ENCODE measurements at places on chromosomes 5 and 9.

- DNase-seq: no peak
Measured at GRCh38 chr9:15420796-15421195, 1.9 kb upstream of the SNAPC3 start.

DNA sequence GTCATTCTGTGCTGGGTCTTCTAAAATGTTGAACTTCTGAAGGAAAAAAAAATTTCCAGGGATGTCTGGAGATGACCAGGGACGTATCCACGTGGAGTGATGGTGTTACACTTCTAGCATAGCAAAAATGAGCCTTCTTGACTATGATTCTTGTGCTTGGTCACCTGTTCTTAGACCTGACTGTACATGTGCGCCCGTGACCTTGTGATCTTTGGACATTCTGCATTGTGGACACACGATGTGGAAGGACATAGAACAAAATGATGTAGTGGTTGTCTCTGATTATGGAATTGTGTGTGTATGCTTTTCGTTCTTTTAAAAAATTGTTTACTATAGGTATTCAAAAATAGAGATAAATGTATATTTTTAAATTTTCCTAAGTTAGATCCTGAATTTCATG lies 61.0 kb downstream of the SNX30 start:
- DNase-seq: no peak

GRCh38 chr9:13876741-13877140 lies 437.2 kb downstream of the NFIB start:
- DNase-seq: no peak

DNA sequence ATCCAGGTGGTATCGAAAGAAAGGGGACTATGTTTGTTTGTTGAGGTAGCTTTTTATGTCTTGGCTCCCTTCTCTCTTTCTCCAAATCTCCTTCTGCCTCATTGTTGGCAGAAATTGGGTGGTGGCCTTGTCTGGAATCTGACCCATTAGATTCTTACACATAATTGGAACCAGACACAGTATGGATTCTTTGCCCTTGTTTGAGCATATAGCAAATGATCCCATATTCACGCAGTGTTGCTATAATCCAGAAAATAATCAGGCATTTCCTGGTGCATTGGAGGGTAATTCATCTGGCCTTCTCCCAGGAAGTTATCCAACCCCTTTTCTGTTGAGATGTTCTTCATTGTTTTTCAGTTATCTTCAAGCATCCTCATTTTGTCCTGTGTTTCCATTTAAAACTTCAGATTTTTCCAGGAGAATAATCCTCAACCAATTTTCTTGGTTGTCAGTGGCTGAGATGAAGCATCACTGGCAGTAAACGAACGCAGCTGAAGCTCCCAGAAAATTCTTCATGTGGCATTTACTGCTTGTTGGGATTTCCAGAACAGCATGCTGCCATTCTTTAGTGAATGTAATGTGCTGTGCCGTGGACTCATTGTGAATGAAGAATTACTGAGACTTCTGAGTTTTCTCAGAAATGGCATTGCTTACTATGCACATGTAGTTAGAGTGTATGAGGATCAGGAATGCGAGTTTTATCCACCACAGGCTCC lies 70.5 kb upstream of the NTRK2 start:
- no peak for DNase-seq

DNA sequence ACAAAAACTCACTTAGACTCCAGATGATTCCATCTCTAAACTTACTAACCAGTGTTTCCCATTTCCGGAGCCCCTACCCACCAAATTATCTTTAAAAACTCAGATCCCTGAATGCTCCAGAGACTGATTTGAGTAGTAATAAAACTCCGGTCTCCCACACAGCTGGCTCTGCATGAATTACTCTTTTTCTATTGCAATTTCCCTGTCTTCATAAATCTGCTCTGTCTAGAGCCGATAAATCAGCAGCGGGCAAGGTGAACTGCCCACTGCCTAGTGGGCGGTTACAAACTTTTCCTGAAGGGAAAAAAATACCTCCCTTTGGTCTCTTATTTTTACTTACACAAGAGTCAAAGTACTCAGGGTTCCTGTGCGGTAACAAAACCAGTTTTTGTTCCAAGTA lies 624.4 kb upstream of the RORB start:
- DNase-seq: no peak

DNA sequence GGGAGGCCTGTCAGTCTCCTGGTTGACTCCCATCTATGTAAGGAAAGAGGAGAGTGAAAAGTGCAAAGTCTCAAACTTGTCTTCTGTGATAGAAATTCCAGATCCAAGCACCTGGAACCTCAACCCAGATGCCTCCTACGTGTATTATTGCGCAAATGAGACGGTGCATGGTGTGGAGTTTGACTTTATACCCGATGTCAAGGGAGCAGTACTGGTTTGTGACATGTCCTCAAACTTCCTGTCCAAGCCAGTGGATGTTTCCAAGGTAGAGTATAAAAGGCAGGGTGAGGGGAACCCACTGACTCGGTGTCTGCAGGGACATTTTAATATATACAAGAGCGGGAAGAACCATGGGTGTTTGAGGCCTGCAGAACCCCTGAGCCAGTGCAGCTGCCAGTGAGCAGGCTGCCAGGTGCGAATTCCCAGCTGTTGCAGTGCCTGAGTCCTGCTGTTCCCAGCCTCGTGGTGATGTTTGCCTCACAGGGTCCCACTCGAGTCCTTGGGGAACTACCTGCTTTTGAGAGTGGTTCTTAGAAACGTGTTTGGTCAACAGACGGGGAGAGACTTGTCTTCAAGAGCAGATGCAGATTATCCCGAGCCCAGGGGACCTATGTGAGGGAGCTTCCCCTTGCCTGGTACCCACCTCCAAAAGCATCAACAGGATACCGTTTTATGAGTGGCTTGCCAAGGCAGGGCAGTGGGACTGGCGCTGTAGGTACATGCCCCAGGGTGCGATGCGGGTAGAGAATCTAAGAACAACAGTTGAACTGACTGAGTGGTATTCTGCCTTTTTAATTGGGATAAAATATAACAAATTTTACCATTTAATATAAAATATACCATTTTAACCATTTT lies 9.5 kb downstream of the PSAT1 start:
- DNase-seq: no peak

DNA sequence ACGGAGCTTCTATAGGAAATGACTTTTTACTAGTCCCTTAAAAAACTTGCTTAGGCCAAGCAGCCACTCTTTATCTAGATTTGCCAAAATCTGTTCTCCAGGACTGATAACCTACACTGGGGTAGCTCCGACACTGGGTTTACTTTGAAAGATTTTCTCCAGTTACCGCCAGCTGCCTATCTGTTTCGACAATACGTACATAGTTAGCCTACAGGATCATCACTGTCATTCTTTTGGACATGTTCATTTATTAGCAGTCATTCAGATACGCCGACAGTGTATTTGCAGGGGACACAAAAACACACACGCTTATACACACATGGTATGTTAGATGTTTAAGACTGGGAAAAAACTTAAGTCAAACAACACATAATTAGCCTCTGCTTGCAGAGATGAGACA lies 225.7 kb downstream of the DCP2 start:
- no peak for DNase-seq

DNA sequence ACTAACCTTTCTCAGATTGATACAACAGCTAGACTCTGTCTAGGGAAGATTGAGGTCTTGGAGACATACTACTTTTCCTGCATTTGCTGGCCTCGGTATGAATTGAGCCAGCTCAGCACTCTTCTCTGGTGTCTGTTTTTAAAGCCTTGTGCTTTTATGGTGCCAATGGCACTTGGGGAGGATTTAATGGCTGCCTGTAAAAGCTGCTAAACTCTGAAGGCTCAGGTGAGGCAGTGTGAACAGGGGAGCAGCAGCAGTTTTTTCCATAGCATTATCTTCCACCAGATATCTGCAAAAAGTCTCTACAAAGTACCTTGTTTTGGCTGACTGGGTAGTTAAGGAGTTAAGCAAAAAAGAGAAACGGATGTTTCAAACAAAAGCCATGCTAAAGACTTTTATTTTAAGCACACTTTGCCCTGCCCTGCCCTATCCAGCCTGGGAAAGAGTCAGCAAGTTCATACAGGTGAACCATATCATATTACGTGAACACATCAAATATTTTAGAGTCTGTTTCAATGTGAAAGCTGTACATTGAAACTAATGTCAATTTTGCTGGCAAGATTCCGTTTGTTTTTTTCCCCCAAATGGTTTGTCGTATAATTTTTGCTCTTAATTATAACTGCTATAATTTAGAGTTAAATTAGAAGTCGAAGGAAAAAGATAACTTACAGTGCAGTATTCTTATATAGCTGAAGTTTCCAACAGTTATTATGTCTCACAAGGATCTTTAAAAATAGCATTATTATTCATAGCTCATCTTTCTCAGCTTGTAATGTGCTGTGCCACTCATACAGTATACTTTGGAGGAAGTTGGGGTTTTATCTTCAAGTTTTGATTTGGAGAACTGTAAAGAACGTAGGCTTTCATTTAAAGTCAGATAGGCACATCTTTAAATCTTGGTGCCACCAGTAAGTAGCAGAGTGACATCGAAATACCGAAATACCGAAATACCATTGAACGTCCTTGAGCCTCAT lies 424.1 kb upstream of the CD180 start:
- DNase-seq: no peak

- no peak for DNase-seq
Measured at GRCh38 chr5:360257-361027, 38.9 kb downstream of the AHRR start.

DNA sequence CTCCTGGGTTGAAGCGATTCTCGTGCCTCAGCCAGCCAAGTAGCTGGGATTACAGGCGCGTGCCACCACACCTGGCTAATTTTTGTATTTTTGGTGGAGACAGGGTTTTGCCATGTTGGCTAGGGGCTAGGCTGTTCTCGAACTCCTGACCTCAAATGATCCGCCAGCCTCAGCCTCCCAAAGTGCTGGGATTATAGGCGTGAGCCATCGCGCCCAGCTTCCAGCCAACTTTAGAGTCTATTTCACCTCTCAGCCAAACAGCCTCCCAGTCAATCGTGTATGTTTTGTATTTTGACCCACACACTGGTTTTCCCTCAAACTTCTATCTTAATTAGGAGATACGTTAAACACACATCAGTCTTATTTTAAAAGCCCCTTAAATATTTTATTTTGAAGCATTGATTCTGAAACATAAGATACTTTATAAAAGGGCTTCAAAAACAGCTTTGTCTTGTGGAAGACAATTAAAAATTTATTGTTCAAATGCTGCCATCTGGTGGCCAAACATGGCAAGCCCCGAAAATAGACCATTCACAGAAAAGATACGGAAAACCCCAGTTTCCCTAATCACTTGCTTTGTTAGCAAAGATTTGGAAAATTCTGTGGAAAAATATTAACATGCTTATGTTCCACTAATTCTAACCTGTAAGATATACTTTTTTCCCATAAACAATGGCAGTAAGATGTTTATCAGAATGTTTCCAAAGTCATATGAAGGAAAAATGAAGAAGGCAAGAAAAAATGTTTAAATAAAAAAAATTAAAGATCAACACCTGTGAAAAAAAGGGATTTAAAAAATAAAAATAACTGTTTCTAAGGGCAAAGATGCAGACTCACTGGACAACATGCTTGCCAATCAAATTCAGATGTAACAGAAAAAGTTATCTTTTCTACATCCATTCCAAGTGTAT lies 33.1 kb downstream of the APTX start:
- DNase-seq: peak; percentile 29

- no peak for DNase-seq
Measured at GRCh38 chr9:27247756-27248155, 49.2 kb downstream of the EQTN start.

GRCh38 chr9:93549611-93550010 lies 26.8 kb upstream of the PHF2 start:
- DNase-seq: no peak

- DNase-seq: no peak
Measured at GRCh38 chr5:42596817-42597216, 159.8 kb upstream of the CCDC152 start.

DNA sequence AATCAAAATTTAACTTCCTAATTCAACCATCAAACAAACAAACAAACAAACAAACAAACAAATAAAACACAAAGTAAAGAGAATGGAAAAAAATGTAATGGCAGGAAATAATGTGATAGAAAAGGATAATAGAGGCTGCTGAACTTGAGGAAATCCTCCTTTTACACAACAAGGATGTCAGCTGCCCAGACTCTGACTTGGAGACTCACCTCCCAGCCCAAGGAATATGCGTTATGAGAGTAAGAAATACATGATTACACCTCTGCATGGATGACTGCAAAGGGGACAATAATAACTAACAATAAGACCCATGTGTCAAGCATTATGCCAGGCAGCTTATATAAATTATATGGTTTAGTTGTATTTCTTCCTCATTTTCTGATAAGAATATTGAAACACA lies 46.6 kb upstream of the JAK2 start:
- DNase-seq: no peak

DNA sequence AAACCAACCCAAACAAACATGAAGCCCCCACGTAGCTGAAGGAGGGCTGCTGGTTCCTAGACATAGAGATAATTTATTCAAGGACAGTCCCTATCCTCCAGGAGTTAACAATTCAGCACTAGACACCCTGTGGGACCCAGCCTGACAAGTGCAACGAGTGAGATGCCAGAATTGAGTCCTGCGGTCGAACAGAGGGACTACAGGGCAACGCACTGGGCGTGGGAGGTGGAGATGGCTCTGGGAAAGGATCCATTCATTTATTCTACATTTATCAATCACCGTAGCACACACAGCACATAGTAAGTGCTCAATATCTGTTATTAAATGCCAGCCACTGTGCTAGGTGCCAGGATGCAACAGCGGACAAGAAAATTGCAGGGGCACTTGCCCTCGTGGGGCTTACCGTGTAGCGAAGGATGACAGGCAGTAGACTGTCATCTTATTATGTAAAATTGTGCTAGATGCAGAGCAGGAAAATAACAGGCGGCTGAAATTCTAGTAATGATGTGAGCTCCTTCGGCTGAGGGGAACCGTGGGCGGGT lies 855 bp upstream of the ARHGAP26 start:
- no peak for DNase-seq

DNA sequence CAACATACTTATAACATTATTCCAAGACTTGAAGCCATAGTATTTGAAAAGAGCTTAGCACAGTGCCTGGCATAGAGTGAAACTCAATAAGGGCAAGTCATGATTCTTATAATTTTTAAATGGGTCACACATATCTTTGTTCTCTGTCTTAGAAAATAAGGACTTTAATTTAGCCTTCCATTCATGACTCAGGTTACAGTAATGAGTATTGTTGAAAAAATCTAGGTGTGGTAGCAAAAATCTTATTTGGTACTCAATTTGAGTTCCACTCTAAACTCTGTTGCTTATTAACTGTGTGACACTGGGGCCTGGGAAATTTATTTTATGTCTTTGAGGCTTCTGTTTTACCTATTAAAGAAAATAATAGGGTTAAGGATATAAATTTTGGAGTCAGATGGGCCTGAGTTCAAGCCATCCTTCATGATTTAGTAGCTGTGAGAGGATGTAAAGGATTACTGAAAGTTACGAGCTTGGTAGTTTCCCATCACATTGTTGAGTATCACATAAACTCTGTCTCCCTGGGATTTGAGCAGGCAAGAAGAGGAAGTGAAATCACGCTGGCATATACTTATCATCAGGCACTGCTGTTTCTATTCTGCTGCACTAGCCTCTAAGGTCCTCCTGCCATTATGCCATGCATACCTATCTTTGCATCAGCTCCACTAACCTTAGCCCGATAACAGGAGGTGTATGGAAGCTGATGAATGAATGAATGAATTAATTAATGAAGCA lies 1.5 kb downstream of the SPINK9 start:
- DNase-seq: no peak
